C1 segment of cervical spinal cord (tissue), 14 donors: ENCODE measurements at places on chromosomes 12 and 14.

DNA sequence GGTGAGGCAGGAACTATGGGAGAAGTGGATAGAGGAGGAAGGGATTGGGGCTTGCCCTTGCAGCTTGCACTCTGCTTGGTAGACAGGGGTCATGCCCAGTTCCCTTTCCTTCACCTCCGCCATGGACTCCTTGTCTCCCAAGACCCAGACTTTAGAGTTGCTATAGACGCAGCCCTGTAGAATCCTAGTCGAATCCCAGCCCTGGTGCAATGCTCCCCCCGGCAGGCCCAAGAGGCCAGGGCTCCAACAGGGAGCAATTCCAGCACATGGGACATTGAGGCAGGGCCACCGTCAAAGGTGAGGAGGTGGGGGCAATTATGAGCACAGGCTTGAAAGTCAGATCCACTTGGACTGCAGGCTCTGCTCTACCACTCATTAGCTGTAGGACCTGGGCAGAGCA, 29.5 kb upstream of the BCDIN3D start:
- DNase-seq = no peak

DNA sequence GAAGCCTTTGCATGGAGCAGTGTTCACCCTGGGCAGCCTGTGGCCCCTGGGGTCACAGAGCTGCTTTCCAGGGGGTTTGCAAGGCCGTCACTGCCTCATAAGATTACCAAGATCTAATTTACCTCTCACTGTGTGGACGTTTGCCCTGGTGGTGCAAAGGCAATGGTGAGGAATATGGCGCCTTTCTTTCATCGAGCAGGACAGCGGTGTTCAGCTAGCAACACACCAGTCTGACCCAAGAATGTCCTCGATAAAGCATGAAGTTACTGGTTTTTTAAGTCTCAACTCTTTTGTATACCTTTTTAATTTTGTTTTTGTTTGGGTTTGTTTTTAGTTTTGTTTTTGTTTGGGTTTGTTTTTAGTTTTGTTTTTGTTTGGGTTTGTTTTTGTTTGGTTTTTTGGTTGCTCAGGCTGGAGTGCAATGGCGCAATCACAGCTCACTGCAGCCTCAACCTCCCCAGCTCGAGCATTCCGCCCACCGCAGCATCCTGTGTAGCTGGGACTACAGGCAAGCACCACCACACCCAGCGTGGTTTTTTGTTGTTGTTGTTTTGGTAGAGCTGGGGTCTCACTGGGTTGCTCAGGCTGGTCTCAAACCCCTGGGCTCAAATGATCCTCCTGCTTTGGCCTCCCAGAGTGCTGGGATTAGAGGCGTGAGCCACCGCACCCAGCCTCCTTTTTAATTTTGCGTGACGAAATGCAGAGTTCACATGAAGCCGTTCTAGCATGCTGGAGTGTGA, 57.9 kb downstream of the PPP2R5C start:
- DNase-seq = no peak

GRCh38 chr12:103333676-103334075, 162.1 kb downstream of the C12orf42 start:
- DNase-seq = no peak

DNA sequence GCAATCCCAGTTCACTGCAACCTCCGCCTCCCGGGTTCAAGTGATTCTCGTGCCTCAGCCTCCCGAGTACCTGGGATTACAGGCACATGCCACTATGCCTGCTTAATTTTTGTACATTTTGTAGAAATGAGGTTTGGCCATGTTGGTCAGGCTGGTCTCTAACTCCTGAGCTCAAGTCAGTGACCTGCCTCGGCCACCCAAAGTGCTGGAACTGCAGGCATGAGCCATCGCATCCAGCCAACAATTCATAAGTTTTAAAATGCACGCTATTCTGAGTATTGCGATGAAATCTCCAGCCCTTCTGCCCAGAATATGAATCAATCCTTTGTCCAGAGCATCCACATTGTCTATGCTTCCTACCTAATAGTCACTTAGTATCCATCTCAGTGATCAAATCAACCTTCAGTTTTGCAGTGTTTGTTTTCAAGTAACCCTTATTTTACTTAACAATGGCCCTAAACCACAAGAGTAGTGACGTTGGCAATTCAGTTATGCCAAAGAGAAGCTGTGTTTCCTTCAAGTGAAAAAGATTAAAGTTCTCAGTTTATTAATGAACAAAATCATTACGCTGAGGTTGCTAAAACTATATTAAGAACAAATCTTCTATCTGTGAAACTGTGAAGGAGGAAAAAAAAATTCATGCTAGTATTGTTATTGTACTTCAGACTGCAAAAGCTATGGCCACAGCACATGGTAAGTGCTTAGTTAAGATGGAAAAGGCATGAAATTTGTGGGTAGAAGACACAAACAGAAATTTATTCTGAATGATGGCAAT, 11.0 kb downstream of the GCH1 start:
- DNase-seq = no peak

- no peak for DNase-seq
Measured at GRCh38 chr12:6345319-6346091, 3.6 kb upstream of the TNFRSF1A start.

DNA sequence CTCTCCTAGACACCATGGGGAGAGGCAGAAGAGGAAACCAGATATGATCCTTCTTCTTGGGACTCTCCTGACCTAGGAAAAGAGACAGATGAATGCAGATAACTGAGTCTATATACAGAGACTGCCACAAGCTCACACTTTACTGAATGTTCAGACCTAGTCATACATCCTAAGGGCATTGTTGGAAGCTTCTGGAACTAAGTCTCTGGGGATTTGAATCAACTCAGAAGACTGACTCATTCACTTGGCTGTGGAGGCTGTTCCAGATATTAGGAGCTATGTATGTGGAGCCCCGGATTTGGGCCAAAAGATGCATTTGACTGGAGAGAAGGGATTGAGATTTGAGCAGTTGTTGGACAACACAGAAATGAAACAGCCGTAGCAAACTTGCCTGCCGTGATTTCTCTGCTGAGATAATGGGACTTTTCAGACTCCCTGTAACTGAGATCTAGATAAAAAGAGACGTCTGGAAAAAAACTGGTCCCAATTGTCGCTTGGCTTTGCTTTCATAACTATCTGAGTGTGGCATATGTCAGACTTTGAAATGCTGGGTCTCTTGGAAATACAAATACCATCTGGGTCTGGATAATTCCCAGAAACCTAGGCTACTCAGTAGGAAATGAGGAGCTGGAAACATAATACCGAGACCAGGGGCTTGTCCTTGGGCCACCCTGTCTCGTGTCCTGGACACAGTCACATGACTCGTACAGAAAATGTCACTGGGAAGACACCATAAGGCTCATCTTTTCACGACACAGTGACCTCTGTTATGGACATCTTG, 396.8 kb downstream of the NUAK1 start:
- no peak for DNase-seq

DNA sequence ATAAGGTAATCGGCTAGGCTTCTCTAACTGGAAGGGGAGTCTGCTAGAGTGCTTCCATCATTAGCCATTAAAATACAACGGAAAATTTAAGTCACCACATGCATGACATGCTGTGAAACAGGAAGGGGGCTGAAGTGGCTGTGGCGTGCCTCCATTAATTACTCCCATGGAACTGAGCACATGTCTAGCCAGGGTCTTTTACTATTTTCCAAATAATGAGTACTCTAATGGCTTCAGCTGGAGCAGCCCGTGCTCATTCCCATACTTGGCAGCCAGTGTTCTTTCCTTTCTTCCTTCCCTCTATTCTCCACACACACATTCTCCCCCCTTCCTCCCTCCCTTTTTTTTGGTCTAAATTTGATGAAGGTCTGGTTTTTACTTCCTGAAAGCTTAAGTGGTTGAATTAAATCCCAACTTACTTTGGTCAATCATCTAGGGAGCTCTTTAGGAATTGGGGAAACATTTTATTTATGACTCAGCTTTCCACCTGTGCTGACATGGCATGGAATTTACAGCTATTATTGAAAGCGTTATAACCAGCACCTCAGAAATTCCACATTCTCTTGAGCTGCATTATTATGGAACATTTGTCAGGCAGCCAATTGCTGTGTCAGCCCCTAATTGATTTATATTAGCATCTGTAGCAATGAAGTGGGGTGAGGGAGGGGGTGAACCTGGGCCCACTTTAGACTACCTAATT, 72.3 kb downstream of the LRIG3 start:
- DNase-seq = no peak

GRCh38 chr12:31479516-31480210, 111.3 kb downstream of the DENND5B start:
- DNase-seq = no peak

GRCh38 chr12:19404242-19404880, 34.9 kb upstream of the AEBP2 start:
- DNase-seq = no peak

- DNase-seq = no peak
Measured at GRCh38 chr14:75672605-75673192, 11.7 kb downstream of the TTLL5 start.
